Activated CD8-positive, alpha-beta memory T cell treated with anti-CD3 and anti-CD28 coated beads, Interleukin-2, amount 50 U/mL, for 48 hours (primary cell): ENCODE measurements at places on chromosomes 12 and 14.
A peak's percentile ranks its signal among the peaks of the same experiment; 100 is the strongest.

- no peak for DNase-seq
Observed at GRCh38 chr14:68612049-68612448, 180.8 kb downstream of the ZFP36L1 start.

- DNase-seq, result peak; percentile 7
Observed at GRCh38 chr14:100777366-100777817, 48.5 kb upstream of the MEG3 start.

DNA sequence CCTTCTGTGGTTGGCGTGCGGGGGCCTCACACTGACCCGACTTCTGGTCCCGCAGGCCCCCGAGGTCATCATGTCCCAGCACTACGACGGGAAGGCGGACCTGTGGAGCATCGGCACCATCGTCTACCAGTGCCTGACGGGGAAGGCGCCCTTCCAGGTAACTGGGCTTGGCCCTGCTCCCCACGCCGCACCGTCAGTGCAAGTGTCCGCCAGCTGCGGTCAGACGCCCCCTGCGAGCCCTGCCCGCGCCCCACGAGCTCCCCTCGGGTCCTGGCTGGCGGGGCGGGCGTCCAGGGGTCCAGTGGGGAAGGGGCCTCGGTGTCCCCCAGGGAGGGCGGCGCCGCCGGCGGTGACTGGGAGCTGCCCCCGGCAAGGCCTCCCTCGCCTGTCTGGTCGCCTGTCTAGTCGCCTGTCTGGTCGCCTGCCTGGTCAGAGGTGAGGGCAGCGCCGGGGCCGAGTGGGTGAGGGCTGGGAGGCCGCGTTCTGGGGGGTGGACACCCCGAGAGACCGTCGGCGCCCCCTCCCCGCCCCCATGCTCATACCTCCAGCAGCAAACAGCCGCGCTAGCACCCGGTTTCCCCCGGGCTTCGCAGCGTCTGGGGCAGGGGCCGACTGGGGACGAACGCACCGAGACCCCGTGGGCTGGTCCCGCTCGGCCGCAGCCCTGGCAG lies 14.8 kb downstream of the ULK1 start:
- no peak for DNase-seq

DNA sequence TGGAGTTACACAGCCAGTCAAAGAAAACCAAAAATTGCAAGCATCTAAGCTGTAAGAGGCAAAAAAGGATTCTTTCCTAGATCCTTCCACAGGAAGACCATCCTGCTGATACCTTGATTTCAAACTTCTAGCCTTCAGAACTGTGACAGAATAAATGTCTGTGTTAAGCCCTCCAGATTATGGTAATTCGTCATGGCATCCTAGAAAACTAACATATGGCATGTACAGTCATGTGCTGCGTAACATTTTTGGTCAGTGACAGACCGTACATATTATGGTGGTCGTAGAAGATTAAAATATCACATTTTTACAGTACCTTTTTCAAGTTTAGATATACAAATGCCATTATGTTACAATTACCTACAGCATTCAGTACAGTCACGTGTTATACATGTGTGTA lies 660.9 kb upstream of the LMO3 start:
- DNase-seq, result no peak
